H4 (cell line): ENCODE measurements at places on chromosomes 2 and 18. TPM values are rescaled to one million over a fixed set of nuclear protein-coding genes. Genes with fewer than 3 reads are reported as not detected.

The CPSF3 gene
- total RNA-seq = 54.7 and 65.5 TPM in 2 replicates

The NETO1 gene
- not detected in 2 replicates for total RNA-seq

The UGT1A6 gene
- total RNA-seq = 2.6 and 3.1 TPM in 2 replicates

The RGPD5 gene
- 0.97 and 3.7 TPM in 2 replicates for total RNA-seq

The DLGAP1 gene
- 0.06 TPM in 1 of 2 replicates, not detected in the other for total RNA-seq

The GPR75 gene
- total RNA-seq = 1.1 and 1.4 TPM in 2 replicates
